SIG-M5 (cell line): ENCODE measurements at places on chromosomes 3 and 15.

DNA sequence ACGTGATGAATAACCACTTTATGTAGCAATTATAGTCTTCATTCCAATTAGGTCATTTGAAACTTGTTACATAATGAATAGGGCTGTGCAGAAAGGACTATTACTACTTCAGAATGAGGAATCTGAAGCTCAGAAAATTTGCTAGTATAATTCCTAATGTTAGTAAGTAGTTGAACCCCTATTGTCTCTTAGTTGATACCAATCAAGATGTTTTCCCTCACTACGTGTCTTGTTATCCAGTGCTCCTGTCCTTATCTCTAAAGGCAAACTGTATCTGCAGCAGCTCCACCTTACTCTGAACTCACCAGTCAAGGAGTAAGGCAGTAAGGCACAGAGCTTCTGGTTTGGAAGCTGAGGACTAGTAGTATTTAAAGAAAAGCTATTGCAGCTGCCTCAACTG lies 32.0 kb downstream of the RAB11A start:
- no peak for DNase-seq

GRCh38 chr3:36393563-36393962 lies 13.3 kb downstream of the STAC start:
- no peak for DNase-seq

GRCh38 chr15:74316141-74316540 lies 51.3 kb downstream of the CYP11A1 start:
- DNase-seq: no peak

- no peak for DNase-seq
Observed at GRCh38 chr3:155956508-155957411, 86.3 kb downstream of the GMPS start.

DNA sequence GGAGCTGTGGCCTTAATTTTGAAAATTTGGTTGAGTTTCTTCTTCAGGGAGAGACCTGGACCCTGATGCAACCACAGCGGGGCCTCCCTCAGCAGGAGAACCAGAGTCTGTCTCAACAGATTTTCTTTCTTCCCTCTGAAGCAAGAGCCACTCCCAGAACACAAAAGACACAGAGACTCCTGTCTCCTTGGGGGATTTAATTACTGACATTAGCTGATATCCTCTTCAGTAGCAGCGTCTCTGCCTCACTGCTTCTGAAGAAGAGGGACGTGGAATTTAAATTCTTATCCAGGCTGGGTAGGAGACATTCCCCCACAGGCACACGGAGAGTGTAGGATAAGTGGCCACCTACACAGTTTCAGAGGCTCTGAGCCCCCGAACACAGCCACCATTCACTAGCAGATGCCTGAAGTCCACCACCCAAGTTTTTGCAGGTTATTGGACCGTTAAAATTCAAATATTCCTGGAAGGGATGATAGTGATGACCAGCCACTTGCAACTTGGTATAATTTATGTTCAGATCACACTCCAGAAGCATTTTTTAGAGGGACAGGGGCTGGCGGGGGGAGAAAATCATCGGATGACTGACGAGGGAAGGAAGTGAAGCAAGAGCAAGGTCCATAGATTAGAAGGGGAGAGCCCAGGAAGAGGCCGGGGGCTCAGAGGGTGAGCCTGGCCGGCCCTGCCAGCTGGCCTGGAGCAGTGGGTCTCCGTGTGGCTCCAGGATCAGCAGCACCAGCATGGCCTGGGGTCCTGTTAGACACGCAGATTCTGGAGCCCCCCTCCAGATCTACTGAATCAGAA lies 109.7 kb downstream of the BDH1 start:
- DNase-seq: no peak

DNA sequence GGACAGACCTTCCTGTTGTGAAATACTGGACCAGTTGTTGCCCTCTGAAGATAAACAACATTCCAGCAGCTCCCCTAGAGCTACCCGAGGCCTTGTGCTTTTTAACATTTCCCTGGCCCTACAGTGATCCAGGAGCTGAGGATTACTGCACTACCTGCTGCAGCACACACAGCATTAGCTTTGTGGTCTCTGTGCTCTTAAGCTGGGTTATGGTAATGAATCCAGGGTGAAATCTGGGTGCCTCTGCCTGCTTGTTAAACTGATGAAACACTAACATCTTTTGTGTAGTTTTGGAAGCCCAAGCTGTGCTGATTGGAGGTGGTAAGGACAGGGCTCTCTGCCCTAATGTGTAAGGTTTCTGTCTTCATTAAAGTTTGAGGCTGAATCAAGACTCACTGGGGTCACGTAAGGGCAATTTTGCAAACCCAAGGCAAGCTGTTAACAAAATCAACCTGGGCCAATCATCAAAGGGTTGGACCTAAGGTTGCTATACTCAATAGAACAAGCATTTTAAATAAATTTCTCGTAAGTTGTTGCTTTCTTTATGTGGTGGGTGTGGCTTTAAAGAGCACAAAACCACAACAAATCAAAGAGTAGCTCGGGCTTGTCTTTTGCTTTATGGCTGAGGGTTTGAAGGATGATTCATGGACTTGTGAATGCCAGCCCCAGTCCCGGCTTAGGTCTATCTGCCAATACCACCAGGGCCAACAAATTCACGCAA lies 183.9 kb downstream of the TPRG1 start:
- no peak for DNase-seq

DNA sequence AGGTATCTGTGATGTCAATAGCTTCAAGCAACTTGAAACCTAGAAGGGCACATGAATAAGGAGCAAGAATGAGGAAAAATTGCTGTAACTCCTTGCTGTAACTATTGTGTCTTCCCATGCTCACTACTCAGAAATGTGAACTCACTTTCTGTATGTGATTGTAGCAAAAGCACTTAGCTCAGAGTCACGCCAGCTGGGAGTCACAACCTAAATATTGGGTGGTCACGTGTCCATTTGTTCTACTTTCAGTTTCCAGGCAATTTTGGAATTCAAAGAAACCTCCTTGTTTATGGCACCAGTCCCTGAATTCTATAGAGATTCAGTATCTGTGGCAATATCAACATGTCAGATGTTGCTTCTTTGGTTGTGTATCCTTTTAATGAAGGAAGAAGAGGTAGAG lies 241.6 kb upstream of the AZI2 start:
- DNase-seq: no peak

DNA sequence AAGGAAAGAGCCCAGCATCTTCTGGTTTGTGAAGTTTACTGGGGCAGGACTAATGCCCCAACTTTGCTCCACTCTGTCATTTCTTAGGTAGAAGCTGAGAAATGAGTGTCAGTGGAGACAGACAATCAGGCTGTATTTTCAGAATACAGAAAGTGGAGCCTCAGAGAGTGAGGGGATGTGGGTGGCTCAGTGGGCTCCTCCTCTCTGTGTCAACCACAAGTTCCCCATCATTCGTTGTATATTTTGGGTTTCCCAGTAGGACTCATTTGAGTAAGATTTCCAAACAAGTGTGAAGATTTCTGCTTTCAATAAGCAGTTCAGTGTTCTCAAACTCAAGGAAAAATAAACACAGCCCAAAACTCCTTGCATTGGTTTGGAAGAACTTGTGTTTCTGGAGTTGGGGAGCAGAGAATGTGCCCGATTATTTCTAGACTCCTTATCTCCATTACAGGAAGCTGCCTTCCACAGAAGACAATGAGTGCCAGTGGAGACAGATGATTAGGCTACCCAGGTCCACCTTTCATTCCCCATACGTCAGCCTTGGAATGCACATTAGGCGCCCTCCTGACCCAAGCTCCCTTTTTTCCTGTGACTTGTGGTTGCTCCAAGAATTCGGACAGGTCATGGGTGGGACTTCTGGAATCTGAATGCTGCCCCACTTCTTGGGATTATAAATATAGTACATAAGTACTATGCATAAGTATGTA lies 792.1 kb upstream of the LMCD1 start:
- no peak for DNase-seq

DNA sequence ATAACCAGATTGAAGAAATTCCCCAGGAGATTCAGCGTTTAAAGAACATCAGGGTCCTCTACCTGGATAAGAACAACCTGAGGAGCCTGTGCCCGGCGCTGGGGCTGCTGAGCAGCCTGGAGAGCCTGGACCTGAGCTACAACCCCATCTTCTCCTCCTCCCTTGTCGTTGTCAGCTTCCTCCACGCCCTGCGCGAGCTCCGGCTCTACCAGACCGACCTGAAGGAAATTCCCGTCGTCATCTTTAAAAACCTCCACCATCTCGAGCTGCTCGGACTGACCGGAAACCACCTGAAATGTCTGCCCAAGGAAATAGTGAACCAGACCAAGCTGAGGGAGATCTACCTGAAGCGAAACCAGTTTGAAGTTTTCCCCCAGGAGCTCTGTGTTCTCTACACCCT lies 9.4 kb upstream of the LRRC34 start:
- DNase-seq: no peak

DNA sequence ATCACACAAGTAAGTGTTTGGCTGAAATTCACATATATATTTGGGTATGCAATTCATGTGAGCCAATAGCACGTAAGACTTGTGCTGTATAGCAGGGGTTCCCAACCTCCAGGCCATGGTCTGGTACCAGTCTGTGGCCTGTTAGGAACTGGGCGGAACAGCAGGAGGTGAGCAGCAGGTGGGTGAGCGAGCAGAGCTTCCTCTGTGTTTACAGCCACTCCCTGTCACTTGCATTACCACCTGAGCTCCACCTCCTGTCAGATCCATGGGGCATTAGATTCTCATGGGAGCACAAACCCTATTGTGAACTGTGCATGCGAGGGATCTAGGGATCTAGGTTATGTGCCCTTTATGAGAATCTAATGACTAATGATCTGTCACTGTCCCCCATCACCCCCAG lies 59.7 kb downstream of the MAP3K13 start:
- no peak for DNase-seq

DNA sequence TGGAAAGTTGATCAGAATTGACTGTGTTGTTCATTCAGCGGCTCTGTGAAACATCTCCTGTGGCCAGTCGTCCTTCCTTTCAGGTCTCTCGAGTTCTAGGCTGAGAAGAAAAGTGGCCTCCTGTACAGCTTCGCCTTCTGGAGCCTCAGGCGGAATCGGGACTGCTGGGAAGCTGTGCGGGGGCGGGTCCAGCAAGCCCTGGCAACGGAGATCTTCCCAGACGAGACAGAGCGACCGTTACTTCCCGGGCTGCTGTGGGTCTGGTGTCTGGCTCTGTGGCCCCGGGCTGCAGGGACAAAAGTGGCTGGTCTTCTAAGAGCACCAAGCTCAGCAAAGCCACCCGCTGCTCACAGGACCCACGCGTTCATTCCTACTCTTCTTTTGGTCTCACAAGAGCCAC lies 88.6 kb upstream of the CACNA2D3 start:
- no peak for DNase-seq

DNA sequence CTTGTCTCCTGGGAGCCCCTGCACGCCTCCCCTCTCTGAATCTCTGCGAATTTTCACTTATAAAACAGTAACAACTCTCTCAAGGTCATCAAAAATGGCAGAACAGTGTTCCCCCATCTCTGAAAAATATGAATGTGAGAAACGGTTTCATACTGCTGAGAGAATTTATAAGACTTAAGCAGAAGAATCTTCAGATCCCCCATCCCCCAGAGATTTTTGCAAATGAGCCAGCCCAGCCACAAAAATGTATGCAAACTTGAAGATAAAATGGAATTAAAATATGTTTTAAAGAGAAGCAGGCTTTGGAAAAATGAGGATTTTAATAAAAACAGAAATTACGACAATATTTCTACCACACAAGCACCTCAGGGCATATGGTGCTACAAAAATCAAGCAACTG lies 173.0 kb downstream of the STT3B start:
- DNase-seq: no peak
